ENCODE measurements at places on chromosomes 2 and 18. TPM values are rescaled to one million over a fixed set of nuclear protein-coding genes. Genes with fewer than 3 reads are reported as not detected.

SRD5A2 gene
- not detected for total RNA-seq

FAM237A gene
- not detected for total RNA-seq

LRP2 gene
- total RNA-seq, result not detected

SERPINB8 gene
- 13.8 TPM for total RNA-seq

ZNF385B gene
- total RNA-seq, result not detected

UCN gene
- total RNA-seq, result 5.1 TPM

METTL8 gene
- total RNA-seq, result 17.5 TPM

TUBA3D gene
- total RNA-seq, result not detected

NBAS gene
- 34.9 TPM for total RNA-seq

MIB1 gene
- total RNA-seq, result 39.0 TPM

THSD7B gene
- total RNA-seq, result not detected

GATA6 gene
- not detected for total RNA-seq

TUBB8B gene
- not detected for total RNA-seq

SEMA4F gene
- total RNA-seq, result 19.5 TPM

MRPL44 gene
- total RNA-seq, result 20.1 TPM

RAB6C gene
- not detected for total RNA-seq

OSR1 gene
- total RNA-seq, result not detected

CTLA4 gene
- total RNA-seq, result 20.4 TPM

MYO7B gene
- not detected for total RNA-seq

Measured in CD4-positive, alpha-beta memory T cell (primary cell).